ENCODE measurements at places on chromosomes 6 and 20. TPM values are rescaled to one million over a fixed set of nuclear protein-coding genes. Genes with fewer than 3 reads are reported as not detected.

Gene EYS
- 0.10 TPM for total RNA-seq

Gene MCUR1
- total RNA-seq: 21.4 TPM

Gene ESF1
- total RNA-seq: 15.8 TPM

Gene DDX43
- total RNA-seq: 0.15 TPM

Gene TMEM170B
- total RNA-seq: 3.1 TPM

Gene AP5S1
- 4.4 TPM for total RNA-seq

Gene UNC93A
- 2.0 TPM for total RNA-seq

Gene MDC1
- 29.1 TPM for total RNA-seq

Gene RIPOR2
- total RNA-seq: 0.31 TPM

Gene OOEP
- not detected for total RNA-seq

Gene NRSN1
- total RNA-seq: not detected

Gene TCP11
- total RNA-seq: 0.31 TPM

Gene ENPP5
- 6.5 TPM for total RNA-seq

Gene RAB44
- total RNA-seq: not detected

Gene C20orf173
- total RNA-seq: not detected

Measured in H7 (cell line).